ENCODE measurements at places on chromosomes 4 and X.

GRCh38 chrX:107454302-107454701, 4.8 kb downstream of the FRMPD3 start:
- DNase-seq, result peak; percentile 13

DNA sequence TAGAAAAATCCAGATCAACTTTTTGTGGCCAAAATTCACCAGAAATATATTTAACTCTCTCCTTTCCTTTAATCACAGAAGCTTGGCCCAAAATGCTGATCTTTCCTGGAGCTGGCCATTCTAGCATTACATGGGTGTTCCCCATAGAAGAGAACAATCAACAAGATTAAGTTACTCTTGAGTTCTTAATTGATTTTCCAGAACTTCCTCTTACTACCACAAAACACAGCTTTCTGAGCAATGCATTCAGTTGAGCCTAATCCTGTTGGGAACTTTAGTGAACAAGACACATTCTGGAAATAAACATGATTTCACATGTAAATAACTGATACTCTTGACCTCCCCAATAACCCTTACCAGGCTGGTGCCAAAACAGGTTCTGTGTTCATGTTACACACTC, 45.4 kb upstream of the STIM2 start:
- DNase-seq, result no peak

GRCh38 chr4:13203101-13203500, 281.0 kb downstream of the RAB28 start:
- no peak for DNase-seq

GRCh38 chr4:8644966-8645752, 52.6 kb downstream of the CPZ start:
- no peak for DNase-seq

DNA sequence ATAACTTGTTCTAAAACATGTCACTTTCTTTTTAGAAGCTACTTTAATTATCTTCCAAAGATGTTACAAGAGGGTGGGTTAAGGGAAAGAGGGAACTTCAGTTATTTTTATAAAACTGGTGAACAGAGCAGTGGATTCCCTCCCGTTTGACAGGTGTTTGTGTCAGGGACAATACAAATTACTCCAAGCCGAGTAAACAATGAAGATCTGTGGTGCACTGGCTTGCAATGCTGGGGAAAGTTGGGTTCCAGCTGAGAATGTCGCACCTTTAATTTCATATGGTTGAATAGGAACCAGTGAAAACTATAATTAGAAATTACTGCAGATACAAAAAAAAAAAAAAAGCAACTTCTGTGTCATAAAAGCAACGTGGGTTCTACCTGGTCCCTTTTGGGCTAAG, 98.6 kb upstream of the TTC29 start:
- DNase-seq, result no peak

DNA sequence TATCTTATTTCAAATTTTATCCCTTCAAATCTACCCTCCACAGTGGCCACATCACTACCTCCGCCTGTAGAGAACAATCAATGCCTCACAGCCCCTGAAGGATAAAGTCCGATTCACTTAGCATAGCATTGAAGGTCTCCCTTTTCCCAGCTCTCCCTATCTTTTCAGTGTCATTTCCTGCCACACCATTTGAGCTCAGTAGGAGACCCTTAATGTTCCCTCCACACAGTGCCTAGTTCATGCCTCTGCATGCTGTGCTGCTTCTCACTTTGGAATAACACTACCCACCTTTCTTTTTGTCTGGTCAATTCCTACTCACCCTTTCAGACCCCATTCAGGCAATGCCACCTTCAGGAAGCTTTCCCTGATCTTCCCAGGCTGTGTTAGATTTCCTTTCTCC, 23.6 kb upstream of the SCOC start:
- no peak for DNase-seq

DNA sequence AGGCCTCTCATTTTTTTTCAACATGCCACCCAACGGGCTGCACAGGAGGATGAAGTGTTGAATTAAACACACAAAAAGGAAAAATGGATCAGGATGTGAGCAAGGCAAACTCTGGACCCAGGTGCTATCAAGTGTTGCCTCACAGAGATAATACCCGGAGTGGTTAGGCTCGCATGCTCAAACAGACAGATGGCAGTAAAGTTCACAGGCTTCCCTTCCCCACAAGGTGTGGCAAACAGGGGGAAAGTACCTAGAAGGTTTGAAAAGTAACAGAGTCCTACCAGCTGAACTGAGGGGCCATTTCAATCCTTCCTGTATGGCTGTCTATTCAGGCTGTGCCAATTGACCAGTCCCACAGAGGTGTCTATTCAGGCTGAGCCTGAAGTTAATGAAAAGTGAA, 123.9 kb upstream of the GC start:
- no peak for DNase-seq

- peak; percentile 45 for DNase-seq
Measured at GRCh38 chrX:121103381-121103780, 56.0 kb downstream of the GLUD2 start.

- DNase-seq, result no peak
Measured at GRCh38 chr4:181656748-181657147, 586.5 kb upstream of the TENM3 start.

DNA sequence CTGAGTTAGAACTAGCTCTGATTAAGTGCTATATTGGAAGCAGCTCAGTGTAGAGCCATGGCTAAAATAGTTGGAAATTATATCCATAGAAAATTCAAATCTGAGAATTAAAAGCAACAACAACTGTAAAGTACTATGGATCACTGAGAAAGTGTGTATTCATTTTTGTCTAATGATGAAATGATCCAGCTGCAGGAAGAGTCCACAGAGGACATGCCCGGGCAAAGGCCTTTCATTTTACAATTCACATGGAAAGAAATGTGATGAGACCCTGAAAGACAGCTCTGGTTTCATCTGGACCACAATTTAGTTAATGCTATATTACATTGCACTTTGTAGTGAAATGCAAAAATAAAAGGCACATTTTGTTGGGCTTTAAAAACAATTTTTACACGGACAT, 196.8 kb upstream of the FAT1 start:
- peak; percentile 66 for DNase-seq

GRCh38 chr4:149766135-149766534, 49.5 kb downstream of the IQCM start:
- no peak for DNase-seq

DNA sequence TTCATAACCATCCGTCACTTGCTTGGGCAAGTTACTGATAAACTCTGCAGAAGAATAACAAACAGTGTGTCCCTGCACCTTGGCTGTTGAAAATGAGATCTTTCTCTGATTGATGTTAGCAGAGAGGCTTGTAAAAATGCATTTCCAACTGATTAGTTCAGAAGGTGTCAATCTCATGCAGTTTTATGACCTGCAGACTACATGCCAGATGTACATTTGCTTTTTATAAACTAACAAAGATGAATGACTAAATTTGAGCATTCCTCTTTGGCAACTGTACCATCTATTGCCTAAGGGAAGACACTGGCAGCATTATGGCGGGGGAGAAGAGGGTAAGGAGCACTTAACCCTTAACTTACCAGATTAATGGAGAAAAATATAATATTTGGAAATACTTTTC, 192.8 kb downstream of the DCTD start:
- DNase-seq, result no peak

GRCh38 chr4:41058426-41058825, 155.9 kb downstream of the APBB2 start:
- peak; percentile 53 for DNase-seq

- peak; percentile 10 for DNase-seq
Measured at GRCh38 chr4:100422894-100423293, 94.9 kb downstream of the EMCN start.

GRCh38 chr4:16066586-16067128, 17.2 kb downstream of the PROM1 start:
- no peak for DNase-seq

DNA sequence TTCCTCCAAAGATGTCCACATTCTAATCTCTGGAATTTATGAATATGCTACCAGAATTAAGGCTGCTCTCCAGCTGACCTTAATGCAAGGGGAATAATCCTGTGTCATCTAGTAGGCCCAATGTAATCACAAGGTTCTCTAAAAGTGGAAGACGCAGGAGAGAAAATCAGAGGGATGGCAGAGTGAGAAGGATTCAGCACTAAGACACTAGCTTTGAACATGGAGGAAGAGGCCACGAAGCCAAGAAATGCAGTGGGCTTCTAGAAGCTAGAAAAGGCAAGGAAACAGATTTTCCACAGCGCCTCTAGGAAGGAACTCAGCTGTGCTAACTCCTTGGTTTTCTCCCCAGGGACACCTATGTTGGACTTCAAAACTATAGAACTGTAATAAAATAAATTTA, 240.7 kb upstream of the TRAM1L1 start:
- DNase-seq, result peak; percentile 2
